Uterus (tissue), 4 donors: ENCODE measurements at places on chromosomes 4 and X. TPM values are rescaled to one million over a fixed set of nuclear protein-coding genes. Genes with fewer than 3 reads are reported as not detected.

The HERC5 gene
- total RNA-seq = 23.7 TPM

DNA sequence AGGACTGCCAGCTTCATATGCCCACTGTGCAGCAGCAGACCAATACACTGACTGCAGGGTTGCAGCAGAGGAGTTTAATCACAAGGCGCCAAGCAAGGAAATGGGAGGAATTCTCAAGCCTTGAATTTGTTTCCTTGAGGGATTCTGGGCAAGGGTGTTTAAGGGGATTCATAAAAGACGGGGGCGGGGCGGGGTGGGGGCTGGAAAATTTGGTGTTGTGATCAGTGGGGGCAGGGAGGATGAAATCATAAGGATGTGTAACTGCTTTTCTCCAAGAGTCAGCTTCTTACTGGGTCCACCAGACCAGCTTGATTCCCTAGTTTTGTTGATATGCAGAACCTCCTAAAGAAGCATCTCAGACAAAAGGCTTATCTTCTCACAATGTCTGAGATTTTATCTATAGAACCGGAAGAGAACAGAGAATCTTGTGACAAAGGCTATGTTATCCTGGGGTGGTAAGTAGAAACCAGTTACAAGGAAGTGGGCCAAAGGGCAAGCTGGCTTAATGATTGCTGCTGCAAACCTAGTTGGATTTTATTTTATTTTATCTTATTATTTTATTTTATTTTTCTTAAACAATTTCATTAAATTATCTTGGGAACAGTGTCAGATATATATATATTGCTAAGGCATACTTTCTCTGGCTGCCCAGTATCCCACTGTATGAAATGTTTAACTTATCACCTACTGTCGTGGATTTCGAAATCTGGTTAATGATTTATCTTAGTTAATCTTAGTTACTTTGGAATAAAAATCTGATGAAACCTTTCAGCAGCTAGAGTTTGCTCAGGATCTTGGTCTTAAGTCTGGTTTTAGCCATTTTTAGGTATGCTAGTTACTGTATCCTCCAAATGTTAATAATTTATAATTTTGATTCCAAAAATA, 276.4 kb downstream of the RPA4 start:
- DNase-seq = no peak

The NUP62CL gene
- 5.4 TPM for total RNA-seq

DNA sequence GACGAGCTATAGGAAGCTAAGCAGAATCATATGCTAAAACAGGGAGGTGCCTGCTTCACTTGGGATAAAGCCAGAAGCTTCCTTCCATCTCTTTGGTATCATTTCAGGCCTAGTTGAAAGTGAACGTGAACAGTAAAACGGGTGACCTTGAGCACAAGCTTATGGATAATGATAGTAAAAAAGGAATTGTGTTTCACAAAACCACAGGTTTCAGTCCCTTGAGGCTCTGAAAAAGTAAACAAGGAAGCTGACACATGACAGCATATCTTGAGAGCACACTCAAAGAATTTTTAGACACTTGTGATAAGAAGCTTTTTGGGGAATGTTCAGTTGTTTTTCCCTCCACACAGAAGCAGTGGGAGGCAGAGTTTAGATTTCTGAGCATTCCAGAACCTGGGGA, 286.1 kb downstream of the DCHS2 start:
- DNase-seq = no peak

- no peak for DNase-seq
These were observed 87.9 kb downstream of the YIPF7 start for GRCh38 chr4:44563496-44563895.

The CD40LG gene
- not detected for total RNA-seq

- no peak for DNase-seq
These were observed 9.5 kb downstream of the ETFDH start for GRCh38 chr4:158681629-158682028.

DNA sequence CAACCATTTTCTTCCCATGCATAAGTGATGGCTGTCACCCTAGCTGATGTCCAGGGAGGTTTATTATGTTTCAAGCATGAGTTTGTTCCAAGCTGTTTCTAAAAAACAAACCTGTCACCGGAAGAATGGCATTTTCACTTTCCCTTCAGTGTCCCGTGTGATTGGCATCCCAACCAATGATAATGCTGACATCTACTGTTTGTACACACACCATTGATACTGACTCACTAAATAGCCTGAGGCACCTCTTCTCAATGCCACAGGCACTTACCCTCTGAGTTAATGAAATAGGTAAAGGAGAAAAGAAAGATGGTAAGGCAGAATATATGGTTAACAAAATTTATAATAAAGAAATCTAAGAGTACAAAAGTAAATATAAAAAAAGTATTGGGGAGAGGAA, 23.1 kb upstream of the VCX2 start:
- no peak for DNase-seq

The CD38 gene
- total RNA-seq = 0.26 TPM

DNA sequence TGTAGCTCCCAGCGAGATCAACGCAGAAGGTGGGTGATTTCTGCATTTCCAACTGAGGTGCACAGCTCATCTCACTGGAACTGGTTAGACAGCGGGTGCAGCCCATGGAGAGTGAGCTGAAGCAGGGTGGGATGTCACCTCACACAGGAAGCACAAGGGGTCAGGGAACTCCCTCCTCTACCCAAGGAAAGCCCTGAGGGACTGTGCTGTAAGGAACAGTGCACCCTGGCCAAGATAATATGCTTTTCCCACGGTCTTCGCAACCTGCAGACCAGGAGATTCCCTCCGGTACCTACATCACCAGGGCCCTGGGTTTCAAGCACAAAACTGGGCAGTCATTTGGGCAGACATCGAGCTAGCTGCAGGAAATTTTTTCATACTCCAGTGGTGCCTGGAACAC, 216.4 kb upstream of the TET2 start:
- no peak for DNase-seq

The CFI gene
- 48.4 TPM for total RNA-seq

- DNase-seq = no peak
These were observed 10.7 kb downstream of the GPRIN3 start for GRCh38 chr4:89296896-89297295.

- DNase-seq = no peak
These were observed 432.4 kb downstream of the DMD start for GRCh38 chrX:32778965-32779364.

DNA sequence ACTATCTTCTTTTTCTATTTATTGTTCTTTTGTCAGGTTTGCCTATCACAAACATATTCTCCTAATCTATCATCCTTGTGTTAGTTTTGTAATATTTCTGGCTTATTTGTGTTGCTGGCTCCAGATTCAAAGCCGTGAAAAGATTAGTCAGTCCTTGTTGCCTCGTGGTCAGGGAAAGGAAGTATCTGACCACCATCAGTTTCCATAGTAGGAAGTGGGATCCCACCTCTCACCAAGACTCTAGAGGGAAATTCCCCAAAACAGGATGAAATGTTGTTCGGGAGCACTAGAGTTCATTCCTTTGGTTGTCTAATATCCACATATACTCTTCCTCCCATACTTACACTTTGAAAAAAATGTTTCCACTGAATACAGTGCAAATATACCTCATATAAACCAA, 131.0 kb upstream of the HUWE1 start:
- no peak for DNase-seq

- no peak for DNase-seq
These were observed 286.3 kb upstream of the UGT8 start for GRCh38 chr4:114312338-114312737.

DNA sequence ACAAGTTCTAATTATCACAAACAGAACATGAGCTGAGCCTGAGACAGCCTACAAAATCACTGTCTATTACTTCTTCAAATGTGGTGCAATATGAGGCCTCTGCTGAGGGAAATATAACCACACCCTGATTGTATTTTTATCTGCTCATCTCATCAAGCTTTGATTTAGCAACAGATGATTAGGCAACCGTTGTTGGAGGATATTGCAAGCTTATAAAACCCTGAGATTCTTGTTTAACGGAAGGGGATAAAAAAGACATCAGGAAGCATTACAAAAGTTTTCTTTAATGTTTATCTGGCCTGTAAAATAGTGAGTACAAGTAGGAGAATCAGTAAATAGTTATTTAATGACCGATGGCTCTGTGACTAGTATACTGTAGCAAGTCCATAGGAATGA, 108.5 kb downstream of the ZNF330 start:
- DNase-seq = no peak

The CXCL9 gene
- not detected for total RNA-seq

The RBMX gene
- total RNA-seq = 478 TPM

The TCEAL7 gene
- 23.6 TPM for total RNA-seq

The CT83 gene
- not detected for total RNA-seq

GRCh38 chrX:81195259-81195658, 6.5 kb downstream of the HMGN5 start:
- no peak for DNase-seq

- DNase-seq = no peak
These were observed 24.4 kb downstream of the IGSF1 start for GRCh38 chrX:131264665-131265064.

DNA sequence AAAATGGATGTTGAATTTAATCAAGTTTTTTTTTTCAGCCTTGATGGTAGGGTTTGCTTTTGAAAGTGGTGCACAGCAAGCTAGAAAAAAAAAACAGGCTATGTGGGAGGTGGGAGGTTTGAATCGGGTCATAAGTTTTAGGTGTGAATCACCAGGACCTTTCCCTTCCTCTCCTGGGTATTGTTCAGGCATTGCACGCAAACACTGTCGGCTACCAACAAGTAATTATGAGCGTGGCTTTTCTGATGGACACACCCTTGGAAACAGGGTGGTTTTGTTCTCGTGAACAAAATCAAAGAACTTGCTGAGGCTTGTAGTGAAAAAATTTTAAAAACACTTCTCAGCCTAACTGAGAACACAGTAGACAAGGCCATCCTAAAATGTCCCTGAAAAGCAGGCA, 18.1 kb downstream of the PIR start:
- no peak for DNase-seq

The ARHGAP36 gene
- not detected for total RNA-seq

The XKRX gene
- 0.24 TPM for total RNA-seq

DNA sequence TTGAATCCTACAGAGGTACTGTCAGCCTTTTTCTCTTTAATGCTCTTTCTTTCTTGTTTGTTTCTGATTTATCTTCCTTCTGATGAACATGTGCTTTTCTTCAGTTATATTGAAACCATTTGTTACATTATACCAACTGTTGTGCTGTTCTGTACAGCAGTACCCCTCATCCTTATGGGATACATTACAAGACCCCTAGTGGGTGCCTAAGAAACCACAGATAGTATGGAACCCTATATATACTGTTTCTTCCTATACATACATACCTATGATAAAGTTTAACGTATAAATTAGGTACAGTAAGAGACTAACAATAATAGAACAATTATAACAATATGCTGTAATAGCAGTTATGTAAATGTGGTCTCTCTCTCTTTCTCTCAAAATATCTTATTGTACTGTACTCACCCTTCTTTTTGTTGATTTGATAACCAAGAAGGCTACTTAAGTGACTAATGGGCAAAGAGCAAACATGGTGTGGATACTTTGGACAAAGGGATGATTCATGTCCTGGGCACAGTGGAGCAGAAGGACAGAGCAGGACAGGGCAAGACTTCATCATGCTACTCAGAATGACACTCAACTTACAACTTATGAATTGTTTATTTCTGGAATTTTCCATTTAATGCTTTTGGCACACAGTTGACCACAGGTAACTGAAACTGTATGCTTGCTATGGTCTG, 10.7 kb upstream of the YIPF7 start:
- no peak for DNase-seq

GRCh38 chr4:79197275-79198009, 128.4 kb downstream of the NAA11 start:
- DNase-seq = no peak

The ASB12 gene
- total RNA-seq = not detected
